Stimulated activated CD8-positive, alpha-beta memory T cell treated with anti-CD3 and anti-CD28 coated beads, Interleukin-4, amount 100 ng/mL, for 1 hour (primary cell): ENCODE measurements at places on chromosomes 6 and 20.

- DNase-seq, result no peak
These were observed 5.1 kb downstream of the PERP start for GRCh38 chr6:138101946-138102731.

DNA sequence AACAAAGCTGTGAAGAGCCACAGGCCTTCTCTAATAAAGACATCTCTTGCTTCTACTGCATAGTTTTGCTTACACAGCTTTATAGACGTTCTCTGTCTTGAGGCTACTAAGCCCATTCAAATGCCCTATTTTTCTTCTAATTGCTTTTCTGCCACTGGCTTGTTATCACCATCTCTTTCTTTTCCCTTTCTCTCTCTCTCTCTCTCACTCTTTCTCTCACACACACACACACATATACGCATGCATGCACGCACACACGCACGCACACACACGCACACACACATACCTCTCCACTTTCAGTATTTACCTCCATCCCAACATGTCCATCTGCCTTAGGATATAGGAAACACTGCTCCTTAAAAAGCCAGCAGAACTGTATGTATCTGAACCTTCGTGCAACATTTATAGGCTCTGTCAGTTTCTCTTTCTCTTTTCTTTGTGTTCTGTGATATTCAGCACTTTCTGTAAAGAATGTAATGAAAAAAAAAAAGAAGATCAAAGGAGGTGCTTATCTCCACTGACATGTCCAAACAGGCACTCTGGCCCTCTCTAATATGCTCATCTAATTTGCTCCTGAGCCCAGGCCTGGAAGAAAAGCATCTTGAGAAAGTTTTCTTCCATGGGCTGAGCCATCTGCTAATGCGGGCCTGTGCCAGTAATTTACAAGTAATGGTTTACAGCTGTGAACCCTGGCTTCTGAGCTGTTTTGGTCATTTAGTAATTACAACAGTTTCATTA lies 1046.7 kb upstream of the MAP3K7 start:
- DNase-seq, result no peak

- DNase-seq, result no peak
These were observed 16.7 kb upstream of the IRAK1BP1 start for GRCh38 chr6:78850621-78851020.

DNA sequence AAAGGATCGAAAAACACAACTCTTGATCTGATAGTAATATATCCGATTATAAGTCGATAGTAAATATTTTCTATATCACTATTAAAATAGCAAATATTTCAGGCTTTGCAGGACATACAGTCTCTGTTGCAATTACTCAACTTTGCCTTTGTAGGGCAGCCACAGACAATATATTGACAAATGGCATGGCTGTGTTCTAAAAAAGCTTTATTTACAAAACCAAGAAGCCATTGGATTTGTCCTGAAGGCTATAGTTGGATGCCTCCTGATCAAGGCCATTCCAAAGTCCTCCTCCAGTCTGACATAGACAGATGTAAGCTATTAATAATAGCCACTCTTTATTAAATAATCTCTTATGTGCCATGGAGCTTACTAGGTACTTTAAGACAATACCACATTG lies 5.9 kb downstream of the OCSTAMP start:
- DNase-seq, result no peak

DNA sequence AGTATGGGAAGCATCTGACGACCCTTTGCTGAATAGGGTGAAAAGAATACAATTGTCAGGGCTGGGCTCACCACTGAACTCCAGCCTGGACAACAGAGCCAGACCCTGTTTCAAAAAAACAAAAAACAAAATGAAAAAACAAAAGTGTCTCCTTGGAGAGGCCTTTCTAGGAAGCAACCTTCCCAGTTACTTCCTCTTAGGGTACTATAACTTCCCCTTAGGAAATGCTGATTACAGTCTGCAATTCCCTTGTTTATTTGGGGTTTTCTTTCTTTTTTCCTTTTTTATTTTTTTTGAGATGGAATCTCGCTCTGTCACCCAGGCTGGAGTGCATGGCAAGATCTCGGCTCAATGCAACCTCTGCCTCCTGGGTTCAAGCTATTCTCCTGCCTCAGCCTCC lies 20.5 kb upstream of the TTPAL start:
- no peak for DNase-seq

GRCh38 chr20:35434085-35435005 lies 3.7 kb downstream of the GDF5 start:
- DNase-seq, result no peak

GRCh38 chr6:108947114-108947854 lies 99.1 kb downstream of the ARMC2 start:
- DNase-seq, result no peak

- DNase-seq, result no peak
These were observed 198.5 kb upstream of the RSPO3 start for GRCh38 chr6:126919947-126920346.

DNA sequence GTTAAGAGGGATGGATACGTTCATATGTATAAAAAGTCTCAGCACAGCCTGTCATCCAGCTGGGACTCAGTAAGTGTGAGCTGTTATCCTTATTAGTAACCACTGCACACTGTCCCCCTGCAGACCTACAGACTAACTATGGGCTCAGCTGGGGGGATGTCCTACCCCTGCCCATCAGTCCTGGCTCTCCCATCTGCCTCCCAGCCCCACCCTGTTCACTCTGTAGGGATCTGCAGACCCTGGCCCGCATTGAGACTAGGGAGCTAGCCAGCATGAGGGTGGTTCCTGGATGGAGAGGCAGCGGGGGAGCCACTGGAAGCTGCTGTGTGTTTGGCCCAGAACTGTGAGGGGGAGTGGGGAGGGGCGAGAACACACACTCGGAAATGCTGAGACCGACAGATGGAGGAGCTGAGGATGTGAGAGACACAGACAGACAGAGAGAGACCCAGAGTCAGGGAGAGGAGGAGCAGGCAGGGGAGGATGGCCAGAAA lies 17.1 kb downstream of the XKR7 start:
- no peak for DNase-seq

DNA sequence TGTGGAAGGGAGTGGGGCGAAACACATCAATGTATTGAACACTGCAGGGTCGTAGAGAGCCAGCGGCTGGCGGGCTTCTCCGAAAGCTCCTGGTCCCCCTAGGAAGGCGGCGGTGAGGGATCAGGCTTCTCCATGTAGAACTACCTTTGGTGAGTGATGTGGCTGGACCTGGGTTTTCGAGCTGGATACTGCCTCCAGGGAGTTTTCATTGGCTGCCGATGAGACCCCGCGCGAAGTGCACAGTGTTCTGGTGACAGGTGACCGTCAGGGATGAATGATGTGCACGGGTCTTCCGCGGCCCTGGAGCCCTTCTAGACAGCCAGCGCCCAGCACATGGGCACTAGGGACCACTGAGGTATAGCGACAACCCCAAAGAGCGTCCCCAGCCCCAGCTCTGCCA lies 16.4 kb downstream of the ABT1 start:
- DNase-seq, result no peak

GRCh38 chr6:34319471-34319885 lies 70.7 kb upstream of the SMIM29 start:
- DNase-seq, result no peak

DNA sequence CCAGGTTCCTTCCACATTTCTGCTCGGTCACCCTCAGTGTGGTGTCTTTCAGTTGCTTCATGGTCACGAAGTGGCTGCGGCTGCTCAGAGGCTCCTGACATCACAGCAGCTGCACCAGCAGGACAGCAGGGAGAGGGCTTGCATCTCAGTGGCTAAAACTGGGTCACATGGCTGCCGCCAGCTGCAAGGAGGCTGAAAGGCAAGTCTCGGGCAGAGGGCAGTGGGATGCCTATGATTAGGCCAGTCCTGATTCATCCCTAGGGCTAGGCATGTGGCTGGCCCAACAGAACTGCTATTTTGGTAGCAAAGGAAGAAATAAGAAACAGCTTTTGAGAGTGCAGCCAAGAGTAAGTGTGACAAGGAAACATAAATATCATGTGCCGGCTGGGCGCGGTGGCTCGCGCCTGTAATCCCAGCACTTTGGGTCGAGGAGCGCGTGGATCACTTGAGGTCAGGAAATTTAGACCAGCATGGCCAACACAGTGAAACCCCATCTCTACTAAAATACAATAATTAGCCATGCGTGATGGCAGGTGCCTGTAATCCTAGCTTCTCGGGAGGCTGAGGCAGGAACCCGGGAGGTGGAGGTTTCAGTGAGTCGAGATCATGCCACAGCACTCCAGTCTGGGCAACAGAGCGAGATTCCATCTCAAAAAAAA lies 46.6 kb downstream of the RBM38 start:
- DNase-seq, result no peak

DNA sequence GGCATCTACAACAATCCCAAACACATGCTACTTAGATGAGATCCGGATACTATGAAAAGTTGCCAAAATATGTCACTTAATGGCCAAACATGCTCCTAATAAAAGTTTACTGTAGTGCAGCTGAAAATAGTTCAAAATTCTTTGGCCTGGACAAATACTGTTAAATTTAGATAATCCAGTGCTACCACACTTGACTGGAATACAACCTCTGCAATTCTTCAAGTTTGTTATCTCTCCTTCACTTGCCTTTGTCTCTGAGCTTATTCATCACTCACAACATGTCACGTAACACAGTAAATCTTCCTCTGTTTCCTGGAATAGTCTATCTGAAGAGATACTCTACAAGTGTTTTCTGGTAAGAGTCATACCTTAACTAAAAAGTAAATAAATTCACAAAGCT lies 10.5 kb upstream of the PLN start:
- DNase-seq, result no peak

DNA sequence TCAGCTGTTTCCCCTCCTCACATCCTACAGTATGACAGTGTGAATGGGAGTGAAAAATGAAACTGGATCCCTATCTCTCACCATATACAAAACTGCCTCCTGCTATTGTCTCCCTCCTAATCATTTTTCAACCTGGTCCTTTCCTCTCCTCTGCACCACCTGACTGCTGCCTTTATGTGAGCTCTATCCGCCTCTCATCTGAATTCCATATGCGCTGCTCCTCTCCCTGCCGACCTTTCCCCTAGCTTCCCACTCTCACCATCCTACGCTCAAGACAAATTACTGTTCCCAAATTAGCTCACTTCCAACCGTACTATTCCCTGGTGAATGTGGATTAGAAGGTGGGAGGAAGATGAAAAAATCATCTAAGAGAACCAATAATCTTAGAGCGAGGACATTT lies 148.4 kb upstream of the FBXL4 start:
- DNase-seq, result no peak

- no peak for DNase-seq
These were observed 29.5 kb downstream of the PXDC1 start for GRCh38 chr6:3721810-3722621.

DNA sequence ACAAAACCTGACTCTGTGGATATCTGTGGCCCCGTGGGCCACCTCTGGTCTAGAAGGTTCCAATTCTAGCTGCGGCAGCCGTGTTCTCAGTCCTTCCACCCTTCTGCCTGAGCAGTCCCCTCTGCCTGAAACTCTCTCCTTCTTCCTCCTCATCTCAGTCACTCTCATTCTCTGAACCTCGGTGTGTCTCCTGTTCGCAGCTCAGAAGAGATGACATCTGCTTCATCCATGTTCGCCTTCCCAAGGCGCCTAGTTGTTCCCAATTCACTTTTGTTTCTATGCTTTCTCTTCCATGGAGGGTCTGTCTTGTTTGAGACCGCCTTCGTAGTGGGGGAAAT lies 95.5 kb downstream of the CEBPB start:
- no peak for DNase-seq

GRCh38 chr6:81480139-81480538 lies 272.3 kb downstream of the TENT5A start:
- no peak for DNase-seq

DNA sequence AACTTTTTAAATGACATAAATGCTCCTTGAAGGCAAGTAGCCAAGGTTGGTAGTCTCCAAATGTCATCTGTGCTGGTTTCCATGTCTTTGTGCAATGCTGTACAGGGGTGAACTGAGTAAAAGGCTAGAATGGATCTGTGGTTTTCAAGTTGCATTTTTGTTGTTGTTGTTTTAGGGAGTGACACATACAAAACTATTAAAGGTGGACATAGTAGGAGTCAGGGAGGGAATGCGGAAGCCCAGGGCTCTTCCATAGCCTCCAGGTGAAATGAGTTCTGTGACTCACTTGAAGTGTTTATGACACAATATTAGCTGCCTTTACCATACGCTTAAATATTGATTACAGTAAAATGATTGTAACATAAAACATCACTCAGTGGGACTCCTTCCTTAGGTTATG lies 22.5 kb upstream of the QKI start:
- DNase-seq, result no peak

GRCh38 chr20:61980647-61981583 lies 84.8 kb downstream of the TAF4 start:
- no peak for DNase-seq

DNA sequence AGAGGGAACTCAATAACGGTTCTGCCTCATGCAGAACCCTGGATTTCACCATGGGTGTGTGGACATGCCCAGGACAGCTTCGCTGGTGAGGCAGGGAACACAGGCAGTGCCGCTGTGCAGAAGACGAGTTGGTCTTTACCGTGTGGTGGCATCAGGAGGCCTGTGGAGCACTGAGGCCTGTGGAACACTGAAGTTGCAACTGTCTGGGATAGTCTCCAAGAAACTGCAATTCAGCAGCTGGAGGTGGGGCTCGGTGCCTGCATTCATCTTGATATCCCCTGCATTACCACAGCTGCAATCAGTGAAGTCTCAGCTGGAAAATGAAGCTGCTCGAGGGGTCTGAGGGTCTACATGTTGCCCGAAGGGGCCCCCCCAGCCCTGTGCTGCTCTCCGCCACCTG lies 202.4 kb upstream of the CDH4 start:
- DNase-seq, result no peak

- DNase-seq, result no peak
These were observed 21.7 kb downstream of the UBD start for GRCh38 chr6:29537714-29538403.

- no peak for DNase-seq
These were observed 190.3 kb upstream of the CDYL start for GRCh38 chr6:4585682-4586468.

- no peak for DNase-seq
These were observed 39.3 kb downstream of the TSBP1 start for GRCh38 chr6:32332433-32332832.

DNA sequence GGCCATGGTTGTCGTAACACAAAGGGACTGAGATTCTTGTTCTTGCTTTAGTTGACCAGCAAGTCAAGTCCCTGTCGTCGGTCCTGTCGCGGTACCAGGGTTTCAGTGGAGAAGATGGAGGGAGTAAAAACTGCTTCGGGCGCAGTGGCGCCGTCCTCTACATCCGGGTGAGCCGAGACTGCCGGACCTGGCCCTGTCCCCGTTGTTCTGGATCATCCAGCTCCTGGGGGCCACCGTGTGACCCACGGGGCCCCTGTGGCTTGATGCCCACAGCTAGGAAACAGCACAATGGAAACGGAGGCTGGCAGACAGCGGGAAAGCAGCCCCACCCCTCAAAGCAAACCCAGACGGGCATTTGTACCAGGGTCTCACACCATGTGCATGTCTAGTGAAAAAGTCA lies 15.0 kb downstream of the MTG2 start:
- no peak for DNase-seq

DNA sequence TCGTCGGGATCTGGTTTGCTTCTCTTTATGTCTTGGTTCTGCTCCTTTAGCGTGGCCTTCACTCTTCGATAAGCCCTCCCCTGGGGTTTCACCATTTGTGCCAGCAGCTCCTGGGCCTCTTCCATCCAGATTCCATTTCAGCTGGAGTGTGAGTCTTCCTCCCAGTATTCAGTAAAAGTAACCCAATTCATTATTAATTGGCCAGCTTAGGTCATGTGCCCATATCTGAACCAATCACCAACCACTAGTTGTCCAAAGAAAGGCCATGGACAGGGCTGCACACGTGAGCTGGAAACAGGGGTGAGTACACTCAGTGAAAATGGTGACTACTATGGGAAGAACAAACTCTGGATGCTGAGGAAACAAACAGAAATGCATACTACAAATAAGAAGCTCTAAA lies 2.8 kb upstream of the DOK5 start:
- DNase-seq, result no peak
